ENCODE measurements at places on chromosomes 6 and 20.
A peak's percentile ranks its signal among the peaks of the same experiment; 100 is the strongest.

DNA sequence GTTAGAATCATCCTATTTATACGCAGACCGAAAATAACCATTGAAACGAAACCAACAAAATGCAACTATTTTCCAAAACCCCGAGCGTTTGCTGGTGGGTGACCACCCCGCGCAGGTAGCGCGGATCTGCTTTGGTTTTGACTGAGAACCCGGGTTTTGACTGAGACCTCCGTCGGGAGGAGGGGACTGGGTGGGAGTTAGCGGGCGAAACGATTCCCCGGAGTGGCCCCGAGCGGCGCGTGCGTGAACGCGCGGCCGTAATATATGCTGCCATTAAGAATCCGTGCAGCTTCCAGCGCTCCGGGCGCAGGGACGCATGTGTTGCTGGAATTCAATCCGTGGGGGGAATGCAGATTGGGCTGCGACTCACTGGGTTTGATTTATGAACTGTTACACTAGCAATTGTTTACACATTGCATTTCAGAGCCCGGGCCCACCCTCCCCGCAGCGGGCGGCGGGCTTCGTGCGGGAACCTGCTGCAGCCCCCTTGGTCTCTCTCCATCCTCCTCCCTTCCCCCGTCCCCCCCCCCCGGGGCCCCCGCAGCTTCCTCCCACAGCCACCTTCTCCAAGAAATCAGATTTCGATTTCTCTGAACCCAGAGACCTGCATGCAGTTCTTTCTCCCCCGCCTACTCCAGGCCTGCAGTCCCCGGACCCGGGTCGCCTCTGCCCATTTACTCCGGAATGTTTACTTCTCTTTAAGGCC is 9.9 kb downstream of the NRN1 start:
- peak; percentile 69 for DNase-seq

GRCh38 chr6:22041797-22042480 is 254.9 kb downstream of the PRL start:
- DNase-seq, result no peak

DNA sequence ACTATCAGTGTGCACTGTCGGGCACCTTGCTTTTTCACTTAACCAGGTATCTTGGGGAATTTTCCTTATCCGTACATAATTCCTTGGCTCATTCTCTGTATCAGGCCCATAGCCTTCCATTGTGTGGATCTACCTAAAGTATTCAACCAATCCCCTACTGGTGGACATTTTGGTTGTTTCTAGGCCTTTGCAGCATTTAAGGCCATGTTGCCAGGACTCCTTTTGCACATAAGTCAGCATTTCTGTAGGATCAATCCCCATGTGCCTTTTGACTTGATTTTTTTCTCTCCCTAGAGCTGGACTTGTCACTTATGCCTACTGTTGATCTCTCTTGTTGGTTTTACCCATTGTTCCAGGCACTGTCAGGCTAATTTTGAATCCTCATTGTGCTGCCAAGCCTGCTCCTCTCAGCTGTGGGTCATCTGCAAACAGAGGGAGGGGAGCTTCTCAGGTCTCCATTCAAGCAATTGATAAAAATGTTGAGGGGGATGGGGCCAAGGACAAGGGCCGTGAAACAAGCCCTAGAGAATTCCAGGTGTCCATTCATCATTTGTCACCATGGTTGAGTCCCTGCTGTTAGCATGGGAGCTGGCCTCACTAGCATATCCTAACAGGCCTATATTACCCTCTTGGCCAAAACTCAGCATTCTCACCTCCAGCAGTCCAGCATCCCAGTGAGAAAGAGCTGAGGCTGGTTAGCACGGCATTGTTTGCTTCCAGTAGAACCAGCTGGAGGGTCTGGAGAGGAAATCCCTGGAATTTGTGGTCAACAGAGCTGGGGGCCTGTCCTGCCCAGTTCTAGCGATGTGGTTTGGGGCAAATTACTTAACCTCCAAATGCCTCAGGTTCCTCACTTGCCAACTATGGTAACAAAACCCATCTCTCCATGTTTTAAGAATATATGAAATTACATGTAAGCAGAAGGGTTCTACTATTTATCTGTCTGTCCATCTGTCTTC is 178.4 kb downstream of the MRPL14 start:
- DNase-seq, result no peak

DNA sequence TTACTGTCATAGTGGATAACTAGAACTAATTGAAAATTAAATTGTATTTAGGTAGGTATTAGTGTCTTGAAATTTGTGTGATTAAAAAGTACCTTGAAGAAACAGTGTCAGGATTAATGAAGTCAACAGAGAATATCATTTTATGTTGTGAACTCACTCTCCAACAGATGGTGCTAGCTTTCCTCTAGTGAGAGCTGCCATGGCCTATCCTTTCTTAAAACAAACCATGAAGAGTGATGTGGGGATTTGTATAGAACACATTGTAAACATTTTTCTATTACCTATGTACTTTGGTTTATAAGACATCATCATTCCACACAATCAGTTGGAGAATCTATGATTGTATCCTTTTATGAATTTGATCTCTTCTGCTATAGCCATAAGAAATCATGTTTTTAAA is 4.8 kb upstream of the SRSF12 start:
- DNase-seq, result no peak

DNA sequence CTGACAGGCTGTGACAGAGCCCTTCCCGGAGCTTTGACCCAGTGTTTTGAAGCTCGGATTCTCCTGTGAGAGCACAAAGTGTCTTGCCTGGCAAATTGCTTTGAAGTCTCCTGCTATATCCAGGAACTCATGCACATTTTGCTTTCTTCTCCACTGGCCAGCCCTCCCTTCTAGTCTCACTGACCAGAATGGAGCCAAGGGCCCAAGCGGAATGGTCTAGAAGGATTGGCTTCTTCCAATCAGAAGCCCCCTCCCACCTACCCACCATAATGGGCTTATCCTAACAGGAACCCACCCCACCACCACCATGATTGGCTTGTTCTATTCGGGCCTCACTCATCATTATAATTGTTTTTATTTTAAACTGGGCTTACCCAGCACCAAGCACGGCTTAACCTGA is 130.1 kb downstream of the PXDC1 start:
- no peak for DNase-seq

DNA sequence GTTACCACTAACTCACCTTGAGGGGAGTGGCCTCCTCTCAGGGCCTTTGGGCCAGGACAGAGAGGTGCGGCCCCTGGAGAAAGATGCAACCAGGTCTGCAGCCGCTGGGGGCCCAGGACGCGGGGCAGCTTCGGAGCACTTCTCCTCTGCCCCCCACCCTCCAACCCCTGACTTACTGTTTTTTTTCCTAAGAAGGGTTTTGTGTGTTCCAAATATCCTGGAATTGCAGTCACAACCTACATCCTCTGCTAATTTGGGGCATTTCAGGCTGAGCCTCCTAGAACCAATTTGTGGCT is 1.7 kb downstream of the LINC00237 start:
- no peak for DNase-seq

DNA sequence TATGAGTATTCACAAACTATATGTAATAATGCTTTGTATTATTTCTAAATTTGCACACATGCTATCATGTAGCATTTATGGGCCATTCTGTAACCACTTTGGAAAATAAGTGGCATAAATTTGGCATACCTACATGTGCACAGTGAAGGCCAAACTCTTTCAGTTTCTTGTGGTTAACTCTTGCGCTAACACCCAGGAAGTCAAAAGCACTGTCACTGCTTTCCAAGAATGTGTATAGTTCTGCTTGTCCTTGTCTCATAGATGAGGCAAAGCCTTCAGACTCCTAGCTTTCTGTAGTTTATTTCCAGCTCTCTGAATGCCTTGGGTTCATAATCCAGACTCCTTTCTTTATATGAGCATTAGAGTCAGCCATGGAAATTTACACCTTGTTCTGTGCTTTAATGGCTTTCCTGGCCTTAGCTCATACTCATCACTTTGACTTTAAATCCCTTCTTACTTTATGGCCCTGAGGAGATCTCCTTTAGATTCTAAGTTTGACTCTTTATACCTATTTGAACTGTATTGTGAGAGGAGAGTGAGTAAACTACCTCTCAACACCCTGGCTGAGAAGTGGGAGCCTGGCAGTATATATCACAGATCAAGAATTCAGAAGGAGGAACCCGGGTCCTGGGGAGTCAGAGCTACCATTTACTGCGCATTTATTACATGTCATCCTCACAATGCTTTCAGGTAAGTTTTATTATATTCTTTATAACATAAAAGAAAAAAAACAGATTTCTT is 949 bp upstream of the SLC17A3 start:
- DNase-seq, result no peak

DNA sequence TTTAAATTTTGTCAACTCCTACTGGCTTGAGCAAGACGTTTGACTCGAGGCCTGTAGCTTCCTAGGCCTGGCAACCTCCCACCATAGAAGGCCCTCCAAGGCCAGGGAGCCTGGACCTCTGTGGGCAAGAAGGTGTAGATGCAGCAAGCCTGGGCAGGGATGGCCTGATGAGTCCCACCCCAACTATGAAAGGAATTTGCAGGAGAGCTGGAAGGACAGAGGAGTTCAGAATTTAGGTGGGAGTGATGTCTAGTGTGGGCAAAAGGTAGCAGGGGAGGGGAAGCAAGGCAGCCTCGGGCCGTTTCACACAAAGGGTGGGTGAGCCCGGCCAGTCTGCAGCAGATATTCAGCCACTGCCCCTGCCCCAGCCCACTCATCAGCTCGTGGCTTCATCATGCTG is 245.2 kb downstream of the CDH26 start:
- no peak for DNase-seq

DNA sequence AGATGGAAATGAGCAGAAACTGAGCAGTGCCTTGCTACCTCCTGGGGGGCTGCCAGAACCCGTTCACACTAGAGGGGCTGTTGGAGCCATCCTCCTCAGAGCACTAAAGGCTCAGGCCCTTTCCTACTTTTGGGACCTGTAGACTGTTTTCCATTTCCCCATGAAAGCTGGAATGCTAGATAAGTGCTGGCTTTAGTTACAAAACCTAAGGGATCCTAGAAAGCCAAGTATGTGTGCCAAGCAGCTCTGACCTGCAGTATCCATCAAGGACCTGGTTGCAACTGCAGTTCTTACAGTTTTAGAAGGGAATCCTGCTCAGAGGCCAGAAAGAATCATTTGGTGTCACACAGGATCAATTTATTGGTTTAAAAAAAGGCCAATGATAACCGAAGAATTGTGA is 176.7 kb upstream of the COL21A1 start:
- DNase-seq, result no peak

- DNase-seq, result peak; percentile 48
These were observed 108.5 kb downstream of the LY86 start for GRCh38 chr6:6696867-6697531.

DNA sequence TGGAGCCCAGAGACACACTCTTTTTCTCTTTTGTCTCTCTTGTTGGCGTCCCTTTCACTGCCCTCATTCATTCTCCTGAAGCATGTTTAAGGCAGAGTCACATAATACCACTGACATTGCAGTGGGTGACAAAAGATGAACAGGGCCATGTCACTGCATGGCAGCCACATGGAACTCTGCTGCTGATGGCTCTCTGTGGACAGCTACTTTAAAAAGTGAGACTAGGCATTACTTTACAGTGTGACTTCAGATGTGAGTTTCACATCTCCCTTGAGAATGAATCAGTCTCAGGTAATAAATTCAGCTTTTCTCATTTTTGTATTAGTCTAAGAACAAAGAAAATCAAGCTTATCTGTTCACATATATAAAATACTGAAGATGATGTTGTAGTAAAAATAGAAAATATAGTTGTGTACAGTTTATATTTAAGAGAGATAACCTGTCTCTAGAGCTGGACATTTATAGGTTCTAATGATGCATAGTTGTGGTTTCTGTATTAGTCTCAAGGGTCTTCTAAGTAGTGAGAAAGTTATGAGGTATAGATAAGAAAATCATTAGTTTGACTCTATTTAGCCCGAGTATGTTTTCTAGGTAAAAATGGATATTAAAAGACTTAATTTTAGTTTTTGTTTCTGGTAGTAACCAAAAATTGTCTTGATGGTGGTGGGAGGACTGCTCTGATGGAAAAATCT is 6.1 kb downstream of the MRS2 start:
- DNase-seq, result no peak

All from HAP-1 (cell line).